Thymus (tissue), 14 donors: ENCODE measurements at places on chromosomes 1 and 21. TPM values are rescaled to one million over a fixed set of nuclear protein-coding genes. Genes with fewer than 3 reads are reported as not detected.

DNA sequence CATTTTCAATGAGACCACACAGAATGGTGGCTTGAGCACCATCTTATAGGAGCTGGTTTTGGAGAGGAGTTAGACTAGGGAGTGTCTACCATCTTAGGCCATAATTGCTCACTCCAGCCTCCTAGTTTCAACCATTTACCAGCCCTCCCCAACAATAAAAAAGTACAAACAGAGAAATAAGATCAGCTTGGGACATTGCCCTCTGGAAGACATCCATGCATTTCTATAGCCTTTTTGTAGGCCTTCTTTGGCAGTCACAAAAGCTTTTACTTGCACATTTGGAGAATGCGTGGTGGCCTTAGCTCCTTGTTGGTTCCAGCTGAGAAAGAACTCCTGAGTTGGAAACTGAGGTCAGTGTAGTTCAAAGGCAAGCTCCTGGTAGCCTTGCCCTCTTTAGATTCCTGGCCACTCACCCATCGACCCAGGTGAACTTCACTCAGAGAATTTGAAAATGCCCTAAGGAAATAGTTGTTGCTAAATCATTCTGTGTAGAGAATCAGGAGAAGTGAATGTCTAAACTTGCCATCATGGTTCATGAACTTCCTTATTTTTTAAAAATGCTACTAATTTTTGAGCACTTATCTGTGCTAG lies 301.7 kb upstream of the PROX1 start:
- no peaks in the 10 kb centered on the region for H3K4me1 ChIP-seq
- no peak for DNase-seq
- H3K36me3 ChIP-seq, result no peaks in the 10 kb centered on the region
- no peak overlapping the region for H3K4me3 ChIP-seq
- H3K27me3 ChIP-seq, result no peaks in the 10 kb centered on the region
- H3K27ac ChIP-seq, result no peak overlapping the region

GRCh38 chr1:5191470-5191869 lies 537.1 kb downstream of the AJAP1 start:
- DNase-seq, result no peak
- H3K27me3 ChIP-seq, result no peaks in the 10 kb centered on the region
- no peak overlapping the region for H3K27ac ChIP-seq
- H3K4me3 ChIP-seq, result no peak overlapping the region

Gene SH2D2A
- total RNA-seq, result 17.9 TPM

DNA sequence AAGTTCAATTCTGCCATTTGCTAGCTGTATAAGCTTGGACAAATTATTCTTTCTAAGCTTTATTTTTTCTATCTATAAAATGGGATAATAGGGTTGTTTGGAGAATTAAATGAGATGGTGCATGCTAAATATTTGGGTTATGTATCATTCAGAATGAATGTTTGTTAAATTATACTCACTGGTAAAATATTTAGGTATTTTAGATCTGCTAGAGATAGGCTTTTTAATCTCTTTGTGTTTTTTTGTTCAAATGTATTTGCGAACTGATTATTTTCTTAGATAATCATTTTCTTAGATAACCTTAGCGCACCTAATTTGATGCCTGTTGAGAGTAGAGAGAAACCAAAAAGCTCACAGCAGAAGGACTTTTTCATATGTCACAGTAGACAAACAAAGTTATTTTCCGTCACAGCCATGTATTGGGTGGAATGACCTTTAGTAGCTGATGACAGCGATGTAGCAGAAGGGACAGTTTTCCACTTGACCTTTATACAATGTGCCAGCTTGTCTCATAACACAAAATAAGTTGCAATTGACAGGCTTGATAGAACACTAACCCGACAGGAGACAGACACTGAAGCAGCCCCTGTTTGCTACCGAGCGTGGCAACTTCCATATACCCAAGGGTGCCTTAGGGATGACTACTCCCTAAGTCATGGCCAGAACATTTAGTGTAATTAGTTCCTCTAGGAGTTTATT lies 93.0 kb downstream of the DISC1 start:
- H3K36me3 ChIP-seq, result no peaks in the 10 kb centered on the region
- H3K27me3 ChIP-seq, result no peaks in the 10 kb centered on the region
- H3K27ac ChIP-seq, result no peak overlapping the region
- H3K4me1 ChIP-seq, result no peaks in the 10 kb centered on the region
- DNase-seq, result no peak

Gene IQCC
- 3.0 TPM for total RNA-seq

DNA sequence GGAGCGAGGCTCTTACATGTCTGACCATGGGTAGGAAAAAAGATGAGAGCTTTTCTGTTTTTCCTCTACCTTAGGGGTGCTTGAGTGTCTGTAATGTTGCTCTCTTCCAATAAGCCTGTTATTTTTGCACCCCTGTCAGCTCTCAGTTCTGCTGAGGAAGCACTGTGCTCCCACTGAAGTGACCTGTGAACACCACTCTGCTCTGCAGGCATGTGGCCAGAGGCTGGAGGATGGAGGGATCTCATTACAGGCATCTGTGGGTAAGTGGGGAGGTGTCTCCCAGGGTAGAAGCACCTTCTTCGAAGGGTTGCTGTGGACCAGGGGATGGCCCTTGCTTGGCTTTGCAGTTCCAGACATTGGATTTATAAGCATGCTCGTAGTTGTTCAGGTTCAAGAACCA lies 56.8 kb upstream of the RBM15 start:
- no peaks in the 10 kb centered on the region for H3K4me1 ChIP-seq
- no peaks in the 10 kb centered on the region for H3K27me3 ChIP-seq
- DNase-seq, result no peak
- H3K27ac ChIP-seq, result no peak overlapping the region

Gene ZCCHC17
- 32.6 TPM for total RNA-seq

GRCh38 chr1:203649551-203649998 lies 22.9 kb downstream of the ATP2B4 start:
- H3K27me3 ChIP-seq, result no peaks in the 10 kb centered on the region
- peaks cover 50% of the 10 kb centered on the region for H3K4me1 ChIP-seq
- H3K27ac ChIP-seq, result peak overlapping the region; percentile 82
- DNase-seq, result no peak
- no peak overlapping the region for H3K4me3 ChIP-seq

GRCh38 chr1:114320586-114320985 lies 166.9 kb upstream of the SYT6 start:
- no peak for DNase-seq
- no peak overlapping the region for H3K4me3 ChIP-seq
- H3K27ac ChIP-seq, result no peak overlapping the region
- H3K27me3 ChIP-seq, result no peaks in the 10 kb centered on the region

DNA sequence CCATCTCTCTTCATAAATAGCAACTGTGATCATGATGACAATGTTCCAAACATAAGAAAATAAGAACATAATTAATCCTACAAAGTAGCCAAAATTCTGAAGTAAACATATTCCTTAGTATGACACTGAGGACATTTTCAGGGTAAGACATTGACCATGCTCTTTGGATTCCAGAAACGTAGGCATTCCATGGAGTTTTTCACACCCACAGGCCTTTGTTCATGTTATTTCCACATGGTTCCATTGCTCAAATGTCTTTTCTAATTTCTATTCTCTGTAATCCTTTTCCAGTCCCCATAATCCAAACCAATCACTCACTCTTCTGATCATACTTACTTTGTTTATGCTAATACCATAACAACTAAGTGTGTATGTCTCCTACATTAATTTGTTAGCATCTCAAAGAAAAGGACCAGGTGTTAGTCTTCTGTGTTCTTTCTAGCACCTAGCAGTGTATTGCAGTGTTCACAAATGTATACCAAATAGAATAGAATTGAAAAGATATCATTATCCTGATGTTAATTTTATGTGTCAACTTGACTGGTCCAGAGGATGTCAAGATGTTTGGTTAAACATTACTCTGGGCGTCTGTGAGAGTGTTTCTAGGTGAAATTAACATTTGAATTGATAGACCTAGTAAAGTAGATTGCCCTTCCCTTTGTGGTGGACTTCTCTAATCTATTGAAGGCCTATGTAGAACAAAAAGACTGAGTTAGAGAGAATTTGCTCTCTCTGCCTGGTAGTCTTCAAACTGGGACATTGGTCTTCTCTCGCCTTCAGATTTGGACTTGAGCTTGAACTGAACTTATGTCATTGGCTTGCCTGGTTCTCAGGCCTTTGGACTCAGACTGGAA lies 516.6 kb downstream of the PTPRC start:
- no peaks in the 10 kb centered on the region for H3K4me1 ChIP-seq
- H3K27ac ChIP-seq, result no peak overlapping the region
- H3K36me3 ChIP-seq, result no peaks in the 10 kb centered on the region
- DNase-seq, result no peak

- no peaks in the 10 kb centered on the region for H3K4me1 ChIP-seq
- DNase-seq, result no peak
- no peak overlapping the region for H3K27ac ChIP-seq
- no peaks in the 10 kb centered on the region for H3K36me3 ChIP-seq
- H3K27me3 ChIP-seq, result no peaks in the 10 kb centered on the region
Observed at GRCh38 chr1:165954940-165955339, 127.5 kb downstream of the UCK2 start.

Gene GBP7
- 0.05 TPM for total RNA-seq

DNA sequence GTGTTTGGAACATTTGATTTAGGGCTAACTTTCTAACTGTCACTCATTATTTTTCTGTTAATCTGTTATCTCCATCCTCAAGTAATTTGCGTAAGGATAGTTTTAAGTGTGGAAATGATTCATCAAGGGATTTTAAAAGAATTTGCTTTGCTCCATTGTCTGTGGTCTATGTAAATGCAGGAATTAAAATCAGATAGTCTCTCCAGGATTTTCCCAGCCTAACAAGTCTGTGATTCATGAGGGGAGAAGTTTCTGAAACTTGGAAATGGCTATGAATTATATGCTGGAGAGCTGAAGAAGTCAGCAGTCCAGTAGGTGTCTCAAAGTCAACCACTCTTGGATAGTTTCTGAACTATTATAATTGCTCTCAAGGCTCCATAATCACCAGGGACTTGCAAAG lies 264.5 kb downstream of the MRPL39 start:
- DNase-seq, result no peak
- H3K27me3 ChIP-seq, result no peaks in the 10 kb centered on the region
- no peak overlapping the region for H3K4me3 ChIP-seq
- H3K36me3 ChIP-seq, result no peaks in the 10 kb centered on the region
- no peaks in the 10 kb centered on the region for H3K4me1 ChIP-seq

DNA sequence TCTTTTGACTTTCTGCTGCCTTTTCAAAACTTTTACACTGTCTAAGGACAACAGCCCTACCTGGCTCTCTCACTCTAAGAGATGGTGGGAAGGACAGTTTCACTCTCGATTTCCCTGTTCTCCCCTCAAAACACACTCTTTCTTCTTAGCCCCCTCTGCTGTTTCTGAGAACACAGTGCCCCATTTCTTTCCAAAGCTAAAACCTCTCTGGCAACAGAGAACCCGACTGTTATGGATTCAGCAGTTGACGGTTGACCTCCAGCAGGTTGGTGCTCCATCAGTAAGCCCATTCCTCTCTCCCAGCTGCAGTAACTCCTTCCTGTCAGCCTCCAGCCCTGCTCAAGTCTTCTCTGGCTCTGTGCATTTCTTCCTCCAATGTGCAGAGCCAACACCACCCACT lies 88.2 kb upstream of the ABCD3 start:
- DNase-seq, result no peak
- peaks cover 3% of the 10 kb centered on the region for H3K27me3 ChIP-seq
- H3K4me3 ChIP-seq, result no peak overlapping the region
- H3K4me1 ChIP-seq, result peaks cover 6% of the 10 kb centered on the region

DNA sequence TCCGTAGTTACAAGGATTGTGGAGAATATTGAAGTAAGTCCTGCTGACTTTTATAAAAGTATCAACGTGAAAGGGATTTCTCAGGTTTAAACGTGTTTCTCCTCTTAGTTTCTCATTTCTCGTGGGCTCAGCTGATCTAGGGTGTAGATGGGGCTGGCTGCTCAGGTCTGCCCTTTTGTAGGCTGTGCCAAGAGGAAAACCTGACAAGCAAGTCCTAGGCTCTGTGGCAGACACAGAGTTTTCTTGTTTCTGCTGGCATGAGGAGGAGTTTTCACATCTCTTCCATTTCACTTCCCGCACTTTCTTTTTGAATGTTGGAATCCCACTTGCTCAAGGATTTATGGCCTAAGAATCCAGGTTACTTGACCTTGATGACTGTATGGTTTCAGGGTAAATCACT lies 14.8 kb downstream of the VPS13D start:
- no peak for DNase-seq
- H3K27ac ChIP-seq, result no peak overlapping the region
- no peaks in the 10 kb centered on the region for H3K27me3 ChIP-seq
- no peak overlapping the region for H3K4me3 ChIP-seq

GRCh38 chr1:4022715-4023114 lies 122.6 kb upstream of the C1orf174 start:
- H3K27me3 ChIP-seq, result no peaks in the 10 kb centered on the region
- no peak overlapping the region for H3K4me3 ChIP-seq
- no peaks in the 10 kb centered on the region for H3K36me3 ChIP-seq

Gene LRRC71
- total RNA-seq, result not detected

- DNase-seq, result no peak
- H3K27me3 ChIP-seq, result no peaks in the 10 kb centered on the region
- H3K4me1 ChIP-seq, result no peaks in the 10 kb centered on the region
Observed at GRCh38 chr1:245588116-245588639, 433.4 kb downstream of the KIF26B start.

- no peaks in the 10 kb centered on the region for H3K36me3 ChIP-seq
- H3K27me3 ChIP-seq, result no peaks in the 10 kb centered on the region
- H3K27ac ChIP-seq, result no peak overlapping the region
- H3K4me1 ChIP-seq, result peaks cover 53% of the 10 kb centered on the region
- DNase-seq, result no peak
- H3K4me3 ChIP-seq, result no peak overlapping the region
Observed at GRCh38 chr21:45630066-45630694, 13.3 kb upstream of the PCBP3 start.

- H3K27ac ChIP-seq, result no peak overlapping the region
- H3K4me1 ChIP-seq, result no peaks in the 10 kb centered on the region
- no peaks in the 10 kb centered on the region for H3K36me3 ChIP-seq
- no peaks in the 10 kb centered on the region for H3K27me3 ChIP-seq
- H3K4me3 ChIP-seq, result no peak overlapping the region
Observed at GRCh38 chr1:89352421-89352820, 11.4 kb upstream of the GBP6 start.

DNA sequence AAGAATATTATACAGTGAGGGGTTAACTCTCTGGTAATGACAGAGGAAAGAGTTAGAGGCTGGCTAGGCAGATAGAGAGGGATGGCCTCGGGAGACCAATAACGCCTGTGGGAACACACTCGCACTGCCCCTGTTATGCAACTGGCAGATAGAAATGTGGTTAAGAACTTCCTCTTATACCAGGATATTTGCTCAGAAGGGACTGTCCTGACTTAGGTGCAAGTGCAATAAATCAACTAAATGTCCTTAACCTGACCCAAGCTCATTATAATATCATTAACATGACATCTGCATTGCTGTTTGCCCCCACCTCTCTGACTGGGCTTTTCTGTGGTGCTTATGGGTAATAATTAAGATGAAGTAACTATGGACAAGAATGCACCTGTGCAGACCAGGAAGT lies 1518.0 kb downstream of the NCAM2 start:
- no peak for DNase-seq
- no peaks in the 10 kb centered on the region for H3K27me3 ChIP-seq

DNA sequence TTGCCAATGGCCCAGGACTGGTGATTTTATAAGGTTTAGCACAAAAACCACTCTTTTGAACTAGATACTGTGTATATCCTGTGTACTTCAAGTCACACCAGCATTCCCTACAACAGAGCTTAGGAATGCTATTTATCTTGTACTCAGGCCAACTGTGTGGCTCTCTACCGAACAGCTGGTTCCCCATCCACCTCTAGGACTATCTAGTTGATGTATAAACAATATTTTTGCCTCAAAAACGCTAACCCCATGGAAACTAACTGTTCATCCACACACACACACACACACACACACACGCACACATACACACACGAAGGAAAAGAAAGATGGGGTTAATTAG lies 28.7 kb upstream of the SLC45A3 start:
- no peak overlapping the region for H3K27ac ChIP-seq
- no peak overlapping the region for H3K4me3 ChIP-seq
- no peaks in the 10 kb centered on the region for H3K27me3 ChIP-seq
- peaks cover 33% of the 10 kb centered on the region for H3K36me3 ChIP-seq
- DNase-seq, result no peak

Gene MAN1A2
- total RNA-seq, result 26.4 TPM

Gene CATSPER4
- not detected for total RNA-seq
